ENCODE measurements at places on chromosomes 6 and 20.

- no peak for DNase-seq
Measured at GRCh38 chr6:35064757-35065440, 76.2 kb downstream of the TCP11 start.

GRCh38 chr6:111614833-111615582 is 9.3 kb upstream of the TRAF3IP2 start:
- DNase-seq: no peak

DNA sequence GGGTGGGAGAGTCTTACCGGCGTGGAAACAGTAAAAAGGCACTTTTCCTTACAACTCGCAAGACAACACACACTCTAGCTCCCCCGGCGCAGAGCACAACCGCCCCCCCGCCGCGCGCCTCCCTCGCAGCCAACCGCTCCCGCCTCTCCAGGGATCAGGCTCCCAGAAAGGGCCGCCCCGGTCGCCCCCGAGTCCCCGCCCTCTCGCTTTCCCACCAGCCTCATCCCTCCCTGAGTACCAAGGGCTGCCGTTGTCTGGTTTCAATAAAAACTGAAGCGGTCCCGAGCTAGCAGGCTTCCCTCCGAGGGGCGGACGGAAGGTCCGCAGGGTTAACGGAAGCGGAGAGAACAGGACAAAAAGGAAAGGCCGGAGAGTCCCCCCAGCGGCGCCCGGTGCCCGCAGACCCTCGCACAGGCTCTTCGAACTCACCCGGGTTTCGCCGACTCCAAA is 804 bp downstream of the ELOVL5 start:
- DNase-seq: peak; percentile 42

GRCh38 chr6:28213213-28213523 is 11.9 kb upstream of the ZSCAN9 start:
- DNase-seq: no peak

DNA sequence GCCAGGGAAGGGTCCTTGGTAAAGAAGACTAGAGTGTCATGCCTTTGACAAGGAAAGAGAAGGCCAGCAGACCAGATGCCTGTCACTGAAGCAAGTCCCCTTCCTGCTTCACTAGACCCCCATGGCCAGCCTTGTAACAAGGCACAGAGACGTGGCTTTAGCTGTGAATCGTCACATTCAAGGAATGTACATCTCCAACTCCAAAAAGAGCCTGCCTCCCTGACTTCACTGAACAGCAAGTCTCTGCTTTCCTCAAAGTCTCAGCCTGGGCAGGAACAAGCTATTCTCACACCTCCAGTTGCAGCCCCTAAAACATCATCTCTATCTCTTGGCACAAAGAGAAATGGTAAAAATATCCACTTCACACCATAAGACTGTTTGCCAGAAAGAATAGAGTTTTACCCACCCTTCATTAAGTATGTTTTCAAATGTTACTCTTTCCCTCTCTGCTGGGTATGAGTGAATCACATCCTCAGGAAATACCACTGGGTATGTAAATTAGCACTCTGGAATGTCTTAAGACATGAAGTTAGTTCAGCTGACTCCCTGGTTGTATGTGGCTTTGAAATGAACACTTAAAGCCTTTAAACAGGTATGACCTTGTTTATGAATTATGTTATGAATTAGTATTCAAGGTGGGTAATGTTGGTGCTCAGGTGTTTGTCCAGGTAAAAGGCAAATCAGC is 46.4 kb upstream of the NT5E start:
- DNase-seq: no peak

- no peak for DNase-seq
Measured at GRCh38 chr6:166815629-166816028, 140.7 kb downstream of the RNASET2 start.

GRCh38 chr20:3340443-3340842 is 67.0 kb downstream of the DNAAF9 start:
- DNase-seq: no peak

DNA sequence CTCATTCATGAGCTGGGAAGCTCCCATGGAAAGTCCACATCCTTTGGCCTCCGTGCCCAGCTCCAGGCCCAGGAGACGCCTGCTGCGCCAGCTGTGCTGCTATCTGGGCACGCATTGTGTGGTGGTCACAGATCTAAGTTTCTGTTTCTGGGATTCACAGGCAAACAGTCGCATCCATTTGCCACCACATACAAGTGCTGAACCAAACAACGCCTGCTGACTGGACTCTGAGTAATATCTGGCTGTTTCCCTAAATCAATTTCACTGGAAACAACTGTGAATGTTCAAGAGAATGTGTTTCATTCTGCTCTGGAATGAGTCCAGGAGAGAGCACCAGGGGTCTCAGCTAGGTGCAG is 45.5 kb downstream of the IRF4 start:
- DNase-seq: no peak

GRCh38 chr6:53375847-53376246 is 27.1 kb upstream of the ELOVL5 start:
- DNase-seq: no peak

GRCh38 chr20:41249411-41250281 is 67.9 kb downstream of the ZHX3 start:
- no peak for DNase-seq

GRCh38 chr6:144681334-144681733 is 396.2 kb downstream of the UTRN start:
- DNase-seq: no peak

GRCh38 chr6:6661684-6662083 is 73.2 kb downstream of the LY86 start:
- DNase-seq: no peak

GRCh38 chr6:157055863-157056262 is 267.5 kb downstream of the TMEM242 start:
- no peak for DNase-seq

DNA sequence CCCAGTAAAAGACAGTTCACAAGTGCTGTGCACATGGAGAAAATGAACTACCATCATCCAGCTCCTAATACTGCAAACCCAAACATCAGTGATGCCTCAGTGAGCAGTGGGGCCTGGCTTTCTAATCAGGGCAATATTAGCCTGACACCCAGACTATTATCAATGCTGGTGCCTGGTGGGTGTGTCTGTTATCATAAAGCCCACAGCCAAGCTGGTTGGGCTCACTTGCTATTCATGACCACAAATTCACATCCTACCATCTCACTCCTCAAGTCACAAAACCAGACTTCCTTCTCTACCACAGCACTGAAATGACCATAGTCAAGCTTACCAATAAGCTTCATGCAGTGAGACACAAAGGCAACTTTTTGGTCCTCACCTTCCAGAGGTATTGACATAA is 180.8 kb upstream of the PLN start:
- DNase-seq: no peak

DNA sequence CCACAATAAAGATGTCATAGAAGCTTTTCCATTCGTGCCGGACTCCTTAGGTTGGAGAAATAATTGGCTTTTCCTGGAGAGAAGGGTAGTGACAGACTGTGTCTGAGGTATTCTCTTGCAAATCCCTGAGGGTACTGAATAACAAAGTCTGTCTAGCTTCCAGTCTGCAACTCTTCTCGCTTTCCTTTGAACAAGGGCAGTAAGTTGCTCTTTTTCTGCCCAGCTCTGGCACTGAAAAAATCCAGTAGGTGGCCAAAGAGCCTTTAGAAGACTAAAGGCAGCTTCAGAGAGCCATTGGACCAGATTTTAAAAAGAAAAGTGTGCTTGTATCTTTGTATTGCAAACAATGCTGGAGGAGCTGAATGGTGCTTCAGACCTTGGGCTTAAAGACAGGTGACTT is 20.7 kb upstream of the RREB1 start:
- DNase-seq: no peak

DNA sequence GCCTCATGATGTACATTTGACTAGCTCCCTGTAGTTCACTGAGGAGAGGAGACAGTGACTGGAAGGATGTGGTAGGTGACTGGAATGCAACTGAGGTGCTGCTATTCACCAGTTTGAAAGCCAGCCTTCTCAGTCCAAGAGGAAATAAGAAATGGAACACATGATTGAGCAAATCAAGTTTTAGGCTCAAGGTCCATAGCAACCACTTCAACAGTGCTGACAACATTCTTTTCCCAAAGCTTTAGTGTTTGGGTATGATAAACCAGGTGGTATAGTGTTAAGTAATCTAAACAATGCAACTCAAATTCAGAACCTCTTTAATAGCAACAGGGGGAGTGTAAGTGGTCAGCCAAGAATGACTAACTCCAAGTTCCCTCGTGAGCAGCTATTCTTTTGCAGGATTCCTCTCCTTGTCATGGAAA is 9.2 kb downstream of the ZHX3 start:
- DNase-seq: no peak

- DNase-seq: no peak
Measured at GRCh38 chr6:136514591-136514990, 35.6 kb downstream of the MAP7 start.

DNA sequence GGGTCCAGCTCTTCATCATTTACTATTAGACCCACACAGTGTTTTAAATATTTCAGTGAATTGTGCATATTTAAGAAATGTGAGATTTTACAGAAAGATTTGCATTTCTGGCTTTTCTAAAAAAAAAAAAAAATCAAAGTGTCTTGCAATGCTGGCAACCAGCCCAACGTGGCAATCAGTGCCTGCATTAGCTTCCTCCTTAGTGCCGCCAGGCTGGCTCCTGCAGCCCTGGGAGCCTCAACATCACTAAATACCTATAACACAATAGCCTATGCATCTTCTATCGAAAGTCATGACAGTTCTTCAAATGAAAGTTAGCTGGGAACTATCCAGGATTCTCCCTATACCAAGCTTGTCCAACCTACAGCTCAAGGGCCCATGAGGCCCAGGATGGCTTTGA is 9.4 kb upstream of the CD93 start:
- no peak for DNase-seq

DNA sequence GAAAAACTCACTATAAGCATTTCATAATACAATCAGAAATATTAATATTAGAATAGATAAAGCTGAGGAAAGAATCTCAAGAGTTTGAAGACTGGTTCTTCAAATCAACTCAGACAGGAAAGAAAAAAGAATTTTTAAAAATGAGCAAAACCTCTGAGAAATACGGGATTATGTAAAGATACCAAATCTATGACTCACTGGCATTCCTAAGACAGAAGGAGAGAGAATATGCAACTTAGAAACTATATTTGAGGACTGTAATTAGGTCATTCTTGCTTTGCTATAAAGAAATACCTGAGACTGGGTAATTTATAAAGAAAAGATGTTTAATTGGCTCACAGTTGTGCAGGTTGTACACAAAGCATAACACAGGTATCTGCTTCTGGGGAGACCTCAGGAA is 665.1 kb downstream of the RNF144B start:
- DNase-seq: no peak

DNA sequence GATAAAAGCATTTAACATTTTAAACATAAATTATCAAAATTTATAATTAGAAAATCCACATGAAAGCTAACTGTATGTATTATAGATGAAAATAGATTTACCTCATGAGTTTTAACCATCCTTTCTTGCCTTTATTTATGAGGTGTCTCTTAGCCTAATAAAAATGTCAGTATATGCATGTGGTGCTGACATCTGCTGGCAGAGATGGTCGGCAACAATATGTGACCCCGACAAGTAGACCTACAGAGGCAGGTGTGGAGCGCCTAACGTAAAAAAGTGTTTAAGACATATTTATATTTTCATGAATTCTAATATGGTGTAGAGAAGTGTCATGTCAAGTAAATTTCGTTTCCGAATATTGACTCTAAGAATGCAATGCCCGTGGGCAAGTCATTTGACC is 149.0 kb upstream of the FUT9 start:
- DNase-seq: no peak

GRCh38 chr6:142822383-142822782 is 122.6 kb downstream of the HIVEP2 start:
- DNase-seq: no peak

DNA sequence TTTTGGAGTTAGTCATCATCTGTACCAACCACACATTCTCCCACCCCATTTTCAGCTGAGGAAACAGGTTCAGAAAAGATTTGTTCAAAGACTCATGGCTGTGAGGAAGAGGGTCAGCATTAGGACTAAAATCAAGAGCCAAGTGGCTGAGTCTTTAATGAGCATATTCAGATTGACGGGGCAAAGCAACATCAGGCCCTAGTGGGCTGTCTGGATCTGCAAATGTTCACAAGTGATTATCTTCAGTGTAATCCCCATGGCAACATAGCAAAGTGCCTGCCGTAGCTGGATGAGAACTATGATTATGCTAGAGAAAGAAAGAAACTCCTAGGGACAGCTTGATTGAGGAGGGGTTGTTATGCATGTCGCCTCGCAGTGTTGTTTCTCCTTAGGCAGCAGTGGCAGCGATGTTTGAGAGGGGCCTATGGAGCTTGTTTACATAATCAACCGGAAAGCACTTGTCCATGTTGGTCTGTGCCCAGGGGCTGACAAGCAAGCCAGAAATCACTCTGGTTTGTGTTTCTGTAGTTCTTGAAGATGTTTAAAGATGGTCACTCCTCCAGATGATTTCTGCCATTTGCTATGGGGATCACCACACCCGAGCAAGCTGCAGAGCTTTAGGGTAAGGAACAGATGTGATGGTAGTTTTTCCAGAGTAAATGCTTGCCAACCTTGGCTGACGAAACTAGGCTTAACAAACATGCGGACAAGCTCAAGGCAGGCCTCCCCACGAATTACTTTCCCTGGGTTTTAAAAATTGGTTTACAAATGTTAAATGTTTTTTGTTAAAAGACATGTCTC is 124.3 kb upstream of the MLIP start:
- DNase-seq: no peak

DNA sequence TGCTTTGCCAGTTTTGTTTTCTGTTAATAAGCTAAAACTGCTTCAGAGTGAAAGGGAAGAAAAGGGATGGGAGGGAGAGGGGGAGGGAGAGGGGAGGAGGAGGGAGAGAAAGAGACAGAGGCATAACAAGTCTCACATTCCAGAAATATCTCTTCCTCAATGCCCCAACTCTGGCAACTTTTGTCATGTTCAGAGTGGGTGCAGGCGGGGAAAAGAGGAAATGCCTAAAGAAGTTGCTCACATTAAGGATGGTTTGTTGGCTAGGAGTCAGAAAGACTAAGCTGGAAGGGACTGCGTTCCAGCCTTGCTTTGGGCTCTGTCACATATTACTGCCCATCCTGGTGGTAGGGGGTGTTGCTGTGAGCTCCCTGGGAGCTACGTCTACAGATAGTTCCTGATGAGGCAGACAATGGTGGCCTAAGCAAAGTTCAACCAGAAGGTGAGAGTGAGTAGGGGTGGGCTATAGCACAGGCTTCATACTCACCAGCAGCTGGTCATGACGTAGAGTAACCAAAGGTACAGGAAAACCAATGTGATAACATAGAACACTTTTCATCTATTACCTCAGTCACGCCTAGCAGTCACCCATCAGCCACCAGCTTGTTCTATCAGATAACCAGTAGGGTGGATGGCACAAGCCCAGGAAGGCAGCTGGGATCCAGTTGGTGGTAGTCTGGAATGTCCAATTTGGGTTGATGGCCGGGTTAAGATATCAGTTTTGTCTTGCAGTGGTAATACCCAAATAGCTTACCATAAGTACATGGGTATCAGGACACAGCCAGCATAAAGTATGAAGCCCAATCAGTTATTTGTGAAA is 2.1 kb downstream of the TSPYL4 start:
- DNase-seq: no peak

GRCh38 chr6:157059781-157060180 is 263.5 kb downstream of the TMEM242 start:
- no peak for DNase-seq

DNA sequence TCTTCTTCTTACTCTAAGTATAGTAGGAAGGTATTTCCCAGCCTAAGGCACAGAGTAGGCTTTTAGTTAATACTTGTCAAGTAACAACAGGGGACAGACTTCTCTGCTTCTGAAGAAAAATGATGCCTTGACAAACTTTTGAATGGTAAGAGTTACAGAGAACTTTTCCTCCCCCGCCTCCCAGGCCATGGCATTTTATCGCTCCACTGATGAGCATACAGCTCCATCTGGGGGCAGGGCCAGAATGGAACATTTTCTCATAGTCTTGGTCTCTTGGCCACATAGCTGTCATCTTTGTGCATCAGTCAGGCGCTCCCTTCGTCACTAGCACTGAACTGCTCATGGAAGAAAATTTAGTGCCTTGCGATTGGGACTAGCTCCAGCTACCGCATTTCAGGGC is 1066.8 kb upstream of the CITED2 start:
- no peak for DNase-seq

All from activated effector memory CD4-positive, alpha-beta T cell treated with Interleukin-2 at 50 U/mL for 16 hours (primary cell).